NCI-H1417 (cell line): ENCODE measurements at places on chromosomes 4 and X.

- DNase-seq, result peak; percentile 76
Observed at GRCh38 chr4:81453024-81453423, 18.7 kb downstream of the RASGEF1B start.

GRCh38 chr4:171644430-171645057, 168.7 kb upstream of the GALNTL6 start:
- DNase-seq, result no peak

GRCh38 chrX:107718156-107718621, 57.4 kb downstream of the TSC22D3 start:
- DNase-seq, result peak; percentile 64

DNA sequence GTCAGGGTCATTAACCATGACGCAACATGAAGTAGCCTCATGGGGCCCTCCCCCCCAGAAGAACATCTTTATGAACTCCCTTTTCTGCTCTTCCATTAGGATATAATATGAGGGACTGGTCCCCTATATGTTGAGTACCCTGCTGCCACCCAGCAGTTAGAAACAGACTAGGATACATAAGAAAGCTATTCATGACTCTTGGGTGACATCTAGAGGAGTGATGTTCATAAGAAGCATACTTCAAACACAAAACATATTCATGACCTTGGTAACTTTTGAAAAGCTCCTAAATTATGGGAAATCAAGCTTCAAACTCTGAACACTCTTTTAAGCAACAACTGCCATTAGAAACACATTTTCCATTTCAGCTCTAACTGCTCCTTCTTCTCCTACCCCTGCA, 155.2 kb upstream of the SPIN4 start:
- peak; percentile 7 for DNase-seq

DNA sequence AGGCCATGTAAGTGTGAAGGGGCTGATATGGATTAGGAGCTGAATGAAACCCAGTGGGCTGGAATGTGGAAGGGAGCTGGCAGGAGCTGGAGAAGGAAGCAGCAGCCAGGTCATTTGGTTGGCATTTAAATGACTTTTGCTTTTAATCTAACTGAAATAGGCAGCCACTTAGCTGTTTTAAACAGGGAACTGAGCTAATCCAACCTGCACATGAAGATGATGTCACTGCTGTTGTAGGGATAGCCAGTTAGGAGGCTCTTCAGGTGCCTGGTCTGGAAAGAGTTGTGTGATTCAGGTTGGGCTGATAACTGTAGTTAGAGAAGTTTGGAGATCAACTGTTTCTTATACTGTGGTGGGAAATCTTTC, 122.4 kb downstream of the PALLD start:
- DNase-seq, result no peak

DNA sequence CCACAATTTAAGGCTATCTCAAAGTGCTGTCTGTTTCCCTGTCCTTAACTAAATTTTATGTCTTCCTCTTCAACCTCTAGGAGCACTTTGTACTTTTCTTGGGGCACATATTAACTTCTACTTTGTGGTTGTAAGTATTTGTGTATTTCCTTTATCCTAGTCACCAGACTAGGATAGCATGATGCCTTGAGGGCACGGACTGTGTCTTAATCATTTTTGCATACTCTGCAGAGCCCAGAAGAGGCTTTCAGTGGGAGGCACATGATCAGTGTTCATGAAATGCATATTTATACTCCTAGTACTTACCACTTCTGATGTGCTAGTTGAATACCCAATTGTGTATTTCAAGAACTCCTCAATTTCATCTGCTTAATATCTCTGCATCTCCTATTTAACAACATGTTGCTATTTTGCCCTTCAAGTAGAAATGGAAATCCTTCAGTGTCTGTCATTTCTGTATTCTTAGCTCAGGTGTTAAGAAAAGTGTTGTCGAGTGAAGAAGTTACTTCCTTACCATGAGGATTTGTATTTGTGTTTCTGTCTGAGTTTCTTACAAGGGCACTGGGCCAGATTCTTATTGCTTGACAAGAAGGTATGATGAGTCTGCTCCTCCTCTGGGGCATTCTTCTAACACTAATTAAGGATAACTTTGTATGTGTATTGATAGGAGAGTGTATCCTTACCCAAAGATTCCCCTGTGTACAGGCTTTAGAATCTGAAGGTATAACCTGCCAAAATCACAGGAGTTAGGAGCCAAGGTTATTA, 28.3 kb upstream of the PGRMC2 start:
- no peak for DNase-seq

GRCh38 chr4:36358173-36358572, 76.8 kb downstream of the DTHD1 start:
- DNase-seq, result no peak

DNA sequence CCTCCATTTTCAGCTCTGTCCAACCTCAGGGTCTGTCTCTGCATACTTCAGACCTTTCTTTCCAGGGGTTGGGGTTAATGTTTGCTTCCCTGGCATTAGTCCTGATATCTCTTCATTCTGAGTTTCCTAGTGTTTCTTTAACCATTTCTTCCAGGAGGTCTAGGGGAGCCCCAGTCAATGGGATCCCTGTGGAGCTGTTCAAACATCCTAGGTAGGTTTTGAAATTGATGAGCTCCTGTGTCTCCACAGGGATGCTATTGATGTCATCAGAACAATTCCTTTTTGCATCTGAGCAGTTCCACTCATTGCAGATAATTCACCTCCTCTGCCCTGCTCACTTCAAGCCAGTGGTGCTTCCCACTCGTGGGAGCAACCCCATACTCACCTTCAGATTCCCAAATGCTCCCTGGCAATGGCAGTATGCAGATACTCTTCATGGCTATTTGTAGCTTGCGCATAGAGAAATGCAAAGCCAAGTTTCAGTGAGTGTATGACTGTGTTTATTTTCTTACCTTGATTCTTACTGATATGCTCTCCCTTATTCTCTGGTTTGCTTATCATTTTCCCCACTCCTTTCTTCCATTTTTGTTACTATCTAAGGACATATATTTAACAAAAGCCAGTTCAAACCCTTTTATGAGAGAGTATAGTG, 33.7 kb upstream of the LIMCH1 start:
- DNase-seq, result peak; percentile 3

DNA sequence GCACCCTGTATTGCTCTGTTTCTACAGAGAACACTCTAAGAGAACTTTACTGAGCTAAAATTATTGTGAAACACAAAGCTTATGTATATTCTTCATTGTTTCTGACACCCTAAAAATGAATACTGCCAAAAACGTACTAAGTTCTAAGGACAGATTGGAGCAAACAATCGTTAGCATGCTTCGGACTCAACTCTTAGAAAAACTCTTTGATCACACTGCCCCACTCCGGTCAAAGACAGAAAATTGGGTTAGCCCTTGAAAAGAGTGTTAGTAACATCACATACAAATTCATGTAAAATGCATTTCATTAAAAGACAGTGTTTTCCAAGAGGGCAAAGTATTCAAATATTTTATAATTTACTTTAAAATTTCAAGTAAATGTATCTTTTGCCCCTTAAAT, 177.4 kb downstream of the DCHS2 start:
- DNase-seq, result no peak

DNA sequence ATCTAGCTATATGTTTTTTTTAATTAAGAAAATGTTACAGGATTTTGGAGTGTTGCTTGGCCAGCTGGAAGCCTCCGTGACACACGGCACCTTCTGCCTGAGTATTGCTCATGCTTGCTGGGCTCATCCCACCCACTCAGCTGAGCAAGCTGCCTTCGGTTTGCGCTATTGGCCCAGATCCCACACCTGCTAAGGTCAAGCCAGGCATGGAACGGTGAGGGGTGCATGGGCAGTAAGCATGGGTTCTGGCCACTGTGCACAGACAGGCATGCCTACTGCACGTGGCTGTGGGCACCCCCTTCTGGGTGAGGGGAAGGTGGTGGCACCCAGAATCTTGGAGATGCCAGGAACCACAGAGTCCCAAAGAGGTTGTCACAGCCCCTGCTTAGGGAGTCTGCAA, 1178.4 kb upstream of the PCDH7 start:
- DNase-seq, result no peak

- DNase-seq, result no peak
Observed at GRCh38 chrX:53077207-53078197, 4.7 kb upstream of the TSPYL2 start.

GRCh38 chr4:98162696-98163095, 19.4 kb upstream of the STPG2 start:
- DNase-seq, result no peak

GRCh38 chr4:56659946-56660345, 21.1 kb downstream of the HOPX start:
- no peak for DNase-seq

DNA sequence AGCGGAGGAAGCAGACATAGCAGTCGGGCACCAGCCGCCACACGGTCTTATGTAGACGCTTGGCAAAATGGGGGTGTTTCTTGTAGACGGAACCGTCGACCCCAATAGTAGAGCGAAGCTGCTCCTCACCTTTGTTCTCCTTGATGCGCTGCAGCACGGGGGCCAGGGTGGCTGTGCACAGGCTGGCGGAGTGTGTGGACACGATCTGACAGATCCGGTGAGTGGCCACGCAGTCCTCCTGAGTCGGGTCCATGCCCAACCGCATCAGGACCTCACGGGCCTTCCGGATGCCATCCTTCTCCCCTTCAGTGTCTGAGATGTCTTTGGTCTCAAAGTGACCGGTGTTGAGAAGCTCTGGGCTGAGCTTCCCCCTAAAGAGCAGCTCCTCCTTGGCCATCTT, 153.0 kb downstream of the TENT5D start:
- no peak for DNase-seq

DNA sequence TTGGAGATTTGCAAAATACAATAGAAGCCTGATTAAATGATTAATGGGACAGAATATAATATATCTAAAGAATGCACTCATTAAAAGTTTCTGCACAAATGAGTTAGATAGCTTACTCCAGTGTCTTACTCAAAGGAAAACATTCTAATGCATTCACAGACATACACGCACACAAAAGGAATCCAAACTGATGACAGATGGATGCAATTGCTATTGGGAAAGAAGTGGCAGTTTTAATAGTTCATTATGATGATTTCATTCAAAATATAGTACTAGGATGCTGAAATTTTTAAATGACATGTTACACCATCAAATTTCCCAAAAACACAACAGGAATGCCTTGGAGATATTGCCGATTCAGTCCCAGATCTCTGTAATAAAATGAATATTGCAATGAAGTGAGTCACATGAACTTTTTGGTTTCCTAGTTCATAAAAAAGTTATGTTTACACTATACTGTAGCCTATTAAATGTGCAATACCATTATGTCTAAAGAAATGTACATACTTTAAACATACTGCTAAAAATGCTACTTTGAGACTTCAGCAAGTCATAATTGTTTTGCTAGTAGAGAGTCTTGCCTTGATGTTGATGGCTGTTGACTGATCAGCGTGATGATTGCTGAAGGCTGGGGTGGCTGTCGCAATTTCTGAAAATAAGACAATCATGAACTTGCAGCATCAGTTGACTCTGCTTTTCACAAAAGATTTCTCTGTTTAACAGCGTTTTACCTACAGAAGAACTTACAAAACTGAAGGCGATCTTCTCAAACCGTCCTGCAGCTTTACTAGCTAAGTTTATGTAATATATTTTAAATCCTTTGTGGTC, 45.6 kb downstream of the BBS12 start:
- no peak for DNase-seq

GRCh38 chrX:139126493-139126892, 404.0 kb upstream of the F9 start:
- DNase-seq, result no peak

DNA sequence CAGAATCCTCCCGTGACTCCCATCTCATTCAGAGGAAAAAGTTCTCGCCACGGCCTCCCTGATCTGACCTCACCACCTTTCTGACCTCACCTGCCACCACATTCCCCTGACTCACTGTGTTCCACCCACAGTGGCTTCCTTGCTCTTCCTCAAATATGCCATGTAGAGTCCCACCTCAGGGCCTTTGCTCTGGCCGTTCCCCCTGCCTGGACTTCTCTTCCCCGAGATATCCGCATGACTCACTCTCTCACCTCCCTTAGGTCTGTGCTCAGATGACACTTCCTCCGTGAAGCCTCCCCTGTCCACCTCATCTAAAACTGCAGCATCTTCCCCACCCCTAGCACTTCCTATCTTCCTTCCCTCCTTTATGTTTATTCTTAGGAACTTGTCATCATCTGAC, 7.2 kb upstream of the TSPYL2 start:
- no peak for DNase-seq

DNA sequence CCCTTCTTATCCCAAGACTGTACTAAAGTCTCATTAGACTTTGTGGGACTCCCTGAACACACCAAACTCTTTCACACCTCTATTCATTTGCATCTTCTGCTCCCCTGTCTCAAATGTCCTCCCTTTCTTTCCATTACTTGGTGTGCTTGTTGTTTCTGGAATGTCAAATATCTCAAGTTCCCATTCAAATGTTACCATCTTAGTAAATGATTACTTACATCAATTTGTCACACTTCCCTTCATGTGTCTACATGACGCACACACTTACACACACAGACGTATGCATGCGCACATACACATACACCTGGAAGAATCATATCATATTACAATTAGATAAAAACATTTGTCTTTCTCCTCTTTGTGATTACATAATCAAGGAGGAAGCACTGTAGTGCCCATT, 210.8 kb upstream of the TEX13C start:
- DNase-seq, result no peak
